ENCODE measurements at places on chromosomes 6 and 20.
A peak's percentile ranks its signal among the peaks of the same experiment; 100 is the strongest.

- DNase-seq: peak; percentile 64
These were observed 24.5 kb downstream of the ILRUN start for GRCh38 chr6:34671801-34672656.

DNA sequence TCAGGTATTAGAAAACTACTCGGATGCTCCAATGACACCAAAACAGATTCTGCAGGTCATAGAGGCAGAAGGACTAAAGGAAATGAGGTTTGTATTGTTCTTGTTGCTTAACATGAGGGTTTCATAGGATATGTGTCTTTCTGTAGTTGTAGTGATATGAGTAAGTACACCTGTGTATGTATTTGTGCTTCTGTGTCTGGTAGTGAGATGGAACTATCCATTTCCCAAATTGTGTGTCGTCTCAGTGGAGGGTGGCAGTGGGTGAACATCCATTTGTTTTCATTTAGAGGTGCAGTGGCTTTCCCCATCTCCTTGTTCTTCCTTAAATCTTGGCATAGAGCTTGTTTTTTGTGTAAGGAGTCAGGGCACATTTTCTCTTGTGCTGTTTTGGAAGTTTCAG lies 8.2 kb downstream of the ASXL1 start:
- no peak for DNase-seq

DNA sequence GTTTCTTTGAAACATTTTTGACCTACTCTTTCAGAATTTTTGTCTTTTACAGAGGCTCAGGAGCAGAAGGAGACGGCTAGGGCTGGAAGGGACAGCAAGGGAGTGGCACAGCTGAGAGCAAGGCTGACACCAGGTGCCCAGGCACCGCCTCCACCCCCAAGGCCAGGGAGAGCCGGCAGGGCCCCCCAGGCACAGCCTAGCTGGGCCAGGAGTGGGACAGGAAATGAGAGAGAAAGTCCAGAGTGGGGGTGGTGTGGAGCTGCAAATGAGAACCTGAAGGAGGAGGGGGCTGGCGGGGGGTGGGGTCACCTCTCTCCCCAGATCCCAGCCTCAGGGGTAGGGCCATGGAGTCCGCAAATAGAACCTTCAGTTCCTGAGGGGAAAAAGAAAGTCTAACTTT lies 236.7 kb downstream of the CDC5L start:
- DNase-seq: no peak

DNA sequence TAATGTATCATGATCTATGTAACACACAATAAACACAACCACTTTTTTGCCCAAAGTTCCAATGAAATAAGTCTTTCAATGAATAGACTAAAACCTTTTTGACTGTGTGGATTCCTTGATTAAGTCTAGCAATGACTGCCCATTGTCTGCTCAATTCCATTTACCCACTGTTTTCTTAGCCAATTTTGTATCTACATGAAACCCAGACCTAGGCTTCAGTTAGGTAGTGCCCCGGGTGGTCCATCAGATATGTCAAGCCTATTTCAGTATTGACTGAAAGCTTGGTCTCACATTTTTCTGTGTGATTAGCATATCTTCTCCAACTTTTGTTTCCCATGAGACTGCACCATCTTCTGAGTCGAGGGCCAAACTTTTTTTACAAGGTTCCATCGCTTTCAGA lies 615.0 kb downstream of the C6orf118 start:
- DNase-seq: no peak

GRCh38 chr20:23526850-23527249 lies 35.9 kb downstream of the CST8 start:
- DNase-seq: no peak

DNA sequence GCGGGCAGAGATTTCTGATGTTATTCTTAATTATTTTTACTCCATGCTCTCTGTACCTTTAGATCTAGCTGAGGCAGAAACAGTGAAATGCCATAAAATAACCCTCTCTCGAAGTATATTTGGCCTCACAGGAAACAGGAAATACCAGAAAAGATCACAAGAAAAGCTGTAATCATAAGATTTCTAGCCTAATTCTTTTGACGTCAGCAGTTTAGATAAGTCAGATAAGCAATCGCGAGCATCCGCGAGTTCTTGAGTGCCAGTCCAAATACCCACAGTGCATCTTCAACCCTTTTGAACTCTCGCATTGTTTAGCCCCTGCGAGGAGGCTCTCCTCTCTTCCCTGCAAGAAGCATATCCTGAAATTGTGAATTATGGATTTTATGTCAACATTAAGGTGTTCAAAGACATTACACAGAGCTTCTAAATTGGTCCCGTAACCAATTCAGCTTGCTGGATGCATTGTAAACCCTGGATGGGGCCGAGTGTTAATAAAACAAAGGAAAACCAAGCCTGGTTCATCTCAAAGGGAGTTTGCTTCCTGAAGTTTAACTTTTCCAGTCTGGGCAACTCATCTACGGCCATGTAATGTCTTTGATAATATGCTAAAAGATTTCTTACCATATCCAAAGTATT lies 198.9 kb downstream of the MTFR2 start:
- no peak for DNase-seq

DNA sequence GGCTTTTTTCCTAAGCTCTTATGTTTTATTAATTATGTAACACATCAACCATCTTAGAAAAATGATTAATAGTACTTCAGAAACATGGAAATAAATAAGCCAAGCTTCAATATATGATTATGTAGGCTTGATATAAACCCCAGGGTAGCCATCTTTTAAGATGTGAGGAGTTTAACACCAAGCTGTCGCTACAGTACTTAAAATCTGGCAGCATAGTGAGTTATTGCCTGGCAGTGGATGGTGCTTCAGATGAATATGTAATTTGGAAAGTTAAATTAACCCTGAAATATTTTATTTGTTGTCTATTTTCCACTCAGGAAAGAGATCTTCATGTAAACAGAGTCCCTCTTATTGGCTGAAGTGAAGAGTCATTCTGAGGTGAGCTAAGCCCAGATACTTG lies 339.0 kb upstream of the ZFP64 start:
- no peak for DNase-seq

DNA sequence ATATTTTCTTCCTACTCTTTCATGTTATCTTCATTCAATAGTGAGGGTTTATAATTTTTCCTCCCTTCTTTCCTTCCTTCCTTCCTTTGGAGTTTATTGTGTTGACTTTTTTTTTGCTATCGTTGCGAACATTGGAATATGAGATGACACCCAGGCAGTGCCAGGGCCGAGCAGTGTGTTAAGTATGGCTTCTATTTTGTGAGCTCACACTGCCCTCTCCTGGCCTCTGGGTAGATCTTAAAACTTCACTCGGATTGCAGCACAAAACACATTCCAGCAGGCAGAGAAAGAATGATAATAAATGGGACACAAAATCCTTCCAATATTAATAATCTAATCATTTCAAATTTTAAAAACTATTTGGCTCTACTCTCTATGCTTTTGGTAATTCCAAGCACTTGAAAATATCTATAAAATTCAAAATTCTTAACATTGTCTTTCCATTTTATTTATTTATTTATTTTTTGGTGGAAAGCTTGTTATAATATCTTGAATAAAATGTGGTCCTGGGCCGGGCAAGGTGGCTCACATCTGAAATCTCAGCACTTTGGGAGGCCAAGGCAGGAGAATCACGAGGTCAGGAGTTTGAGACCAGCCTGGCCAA lies 147.4 kb upstream of the OLIG3 start:
- peak; percentile 46 for DNase-seq
